Eye (tissue), 1 donor: ENCODE measurements at places on chromosomes 11 and 22.
A peak's percentile ranks its signal among the peaks of the same experiment; 100 is the strongest.

DNA sequence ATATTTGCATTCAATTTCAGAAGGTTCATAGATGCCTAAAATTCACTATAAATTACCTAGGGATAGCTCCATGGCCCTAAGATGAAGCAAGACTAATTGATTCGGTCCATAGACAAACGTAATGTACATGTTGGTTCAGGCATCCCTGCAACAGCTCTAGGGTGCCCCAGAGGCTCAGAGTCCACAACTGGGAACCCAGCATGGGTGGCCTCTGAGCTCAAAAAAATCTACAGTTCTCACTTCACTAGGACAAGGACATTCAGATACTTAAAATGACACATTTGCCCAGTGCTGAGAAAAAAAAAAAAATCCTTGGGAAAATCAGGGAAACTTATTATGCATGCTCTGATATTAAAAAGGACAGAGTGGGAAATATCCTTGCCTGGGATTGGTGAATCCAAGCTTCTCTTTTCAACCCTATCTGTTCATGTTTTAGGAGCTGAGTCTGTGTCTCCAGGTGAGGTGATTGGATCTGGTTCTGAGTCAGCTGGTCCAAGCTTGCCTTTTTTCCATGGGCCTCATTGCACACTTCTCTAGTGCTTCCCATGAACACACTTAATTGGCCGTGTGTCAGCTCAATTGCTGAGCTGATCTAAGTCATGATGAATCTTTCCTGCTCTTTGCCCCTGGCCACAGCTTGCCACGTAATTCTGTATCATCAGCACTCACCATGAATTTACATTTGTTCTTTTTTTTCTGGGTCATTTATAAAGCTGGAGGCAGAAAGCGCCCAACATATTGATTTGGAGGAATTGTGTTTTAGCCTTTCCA lies 116.3 kb upstream of the RCN1 start:
- no peak for DNase-seq

DNA sequence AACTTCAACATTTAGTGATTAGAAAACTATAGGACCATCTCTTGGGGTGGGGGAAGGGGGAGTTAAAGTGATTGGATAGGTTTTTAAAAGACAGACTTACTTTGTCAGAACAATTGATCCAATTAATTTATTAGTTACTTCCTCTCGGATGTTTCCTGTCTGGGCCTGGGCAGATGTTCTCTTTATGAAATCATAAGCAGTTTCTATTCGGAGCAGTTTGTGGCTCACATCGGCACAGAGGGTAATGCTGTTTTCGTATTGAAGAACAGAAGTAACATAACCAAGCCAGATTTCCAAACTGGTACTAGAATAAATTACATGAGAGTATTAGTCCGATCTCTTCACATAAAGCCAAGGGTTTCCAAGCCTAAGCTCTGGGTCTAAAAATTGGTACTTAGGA lies 20.6 kb downstream of the PIWIL3 start:
- DNase-seq, result no peak

DNA sequence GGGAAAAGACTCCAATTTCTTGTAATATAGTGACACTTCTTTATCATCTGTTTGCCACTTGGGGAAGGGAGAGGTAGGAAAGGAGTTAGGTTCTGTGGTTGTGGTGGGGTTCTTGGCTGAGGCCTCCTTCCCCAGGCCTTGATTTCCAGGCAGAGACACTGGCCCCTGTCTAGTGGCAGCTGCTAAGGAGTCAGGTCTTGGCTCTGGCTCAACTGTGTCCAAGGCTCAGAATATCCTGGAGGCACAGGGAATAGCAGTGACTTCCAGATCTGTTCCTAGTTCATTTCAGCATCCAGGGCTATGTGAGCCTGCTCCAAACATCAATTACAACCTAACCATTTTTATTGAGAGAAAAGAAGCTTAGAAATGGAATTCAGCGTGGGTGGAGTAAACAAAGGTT lies 29.5 kb downstream of the PPFIBP2 start:
- no peak for DNase-seq

DNA sequence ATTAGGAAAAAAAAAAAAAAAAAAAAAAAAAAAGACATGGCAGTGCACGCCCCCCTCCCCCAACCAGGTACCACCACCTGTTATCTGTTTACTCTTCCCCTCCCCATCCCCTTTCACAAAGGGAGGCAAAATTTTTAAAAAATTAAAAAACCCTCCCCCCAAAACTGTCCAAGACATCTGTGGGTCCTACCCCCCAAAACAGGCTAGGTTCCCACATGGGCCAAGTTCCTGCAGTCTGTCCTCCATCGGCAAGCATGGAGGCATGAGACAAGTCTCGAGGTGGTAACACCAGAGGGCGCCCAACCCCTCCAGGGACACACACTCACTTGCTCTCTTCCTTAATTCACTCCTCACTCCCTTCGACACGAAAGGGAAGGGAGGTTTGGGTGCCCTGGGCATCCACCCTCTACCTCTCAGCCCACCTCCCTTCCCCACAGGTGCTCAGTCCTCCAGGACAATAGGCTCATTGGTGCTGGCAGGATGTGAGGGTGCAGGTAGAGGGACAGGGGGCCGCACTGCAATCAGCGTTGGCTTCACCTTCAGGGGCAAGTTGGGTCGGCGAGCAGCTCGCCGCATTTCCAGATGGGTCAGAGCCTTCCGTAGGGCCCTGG lies 2.2 kb upstream of the TUT1 start:
- DNase-seq, result peak; percentile 81

DNA sequence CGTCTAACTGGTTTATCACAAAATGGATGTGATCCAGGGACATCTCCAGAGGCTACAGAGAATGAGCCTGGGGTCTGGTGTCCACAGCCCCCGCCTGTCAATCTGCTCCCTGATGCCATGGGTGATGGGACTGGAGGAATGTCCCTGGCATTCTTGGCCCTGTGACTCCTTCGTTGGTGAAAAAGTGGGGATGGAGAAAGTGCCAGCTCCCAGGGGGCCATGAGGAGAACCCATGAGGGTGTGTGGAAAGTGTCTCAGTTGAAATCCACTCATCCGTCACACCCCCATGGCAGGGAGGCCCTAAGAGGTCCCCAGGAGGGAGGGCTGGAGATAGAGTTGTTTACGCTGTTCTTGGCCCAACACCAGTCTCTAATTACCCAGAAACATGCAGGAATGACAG lies 322.0 kb downstream of the CTTN start:
- DNase-seq, result no peak
